ENCODE measurements at places on chromosomes 12 and 14.

DNA sequence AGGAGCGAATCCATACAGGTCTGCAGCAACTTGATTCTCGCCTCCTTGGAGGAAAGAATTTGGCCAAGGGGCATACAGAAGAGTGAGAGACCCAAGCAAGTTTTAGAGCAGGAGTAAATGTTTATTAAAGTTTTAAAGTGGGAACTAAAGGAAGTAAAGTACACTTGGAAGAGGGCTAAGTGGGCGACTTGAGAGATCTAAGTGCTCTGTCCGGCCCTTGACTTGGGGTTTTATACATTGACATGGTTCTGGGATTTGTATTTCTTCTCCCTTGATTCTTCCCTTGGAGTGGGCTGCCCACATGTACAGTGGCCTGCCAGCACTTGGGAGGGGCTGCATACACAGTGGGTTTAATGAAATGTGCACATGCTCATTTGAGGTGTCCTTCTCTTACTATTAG lies 421.2 kb downstream of the TMEM121 start:
- no peak for DNase-seq

DNA sequence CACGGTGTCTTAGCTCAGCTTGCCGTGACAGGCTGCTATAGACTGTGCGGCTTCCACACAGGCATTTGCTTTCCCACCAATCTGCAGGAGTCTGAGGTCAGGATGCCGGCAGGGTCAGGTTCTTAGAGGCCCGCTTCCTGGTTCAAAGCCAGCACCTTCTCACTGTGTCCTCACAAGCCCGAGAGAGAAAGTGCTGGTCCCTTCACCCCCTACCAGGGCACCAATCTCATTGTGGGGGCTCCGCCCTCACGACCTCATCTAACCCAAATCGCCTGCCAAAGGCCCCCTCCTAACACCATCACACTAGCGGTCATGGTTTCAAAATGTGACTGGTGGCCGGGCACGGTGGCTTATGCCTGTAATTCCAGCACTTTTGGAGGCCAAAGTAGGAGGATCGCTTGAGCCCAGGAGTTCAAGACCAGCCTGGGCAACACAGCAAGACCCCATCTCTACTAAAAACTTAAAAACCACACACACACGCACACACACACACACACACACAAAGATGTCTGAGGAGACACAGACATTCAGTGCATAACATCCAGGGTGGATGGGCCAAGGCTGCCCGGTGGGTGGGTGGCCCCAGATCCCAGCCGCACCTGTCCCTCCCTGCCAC lies 26.8 kb downstream of the MMP17 start:
- no peak for DNase-seq

DNA sequence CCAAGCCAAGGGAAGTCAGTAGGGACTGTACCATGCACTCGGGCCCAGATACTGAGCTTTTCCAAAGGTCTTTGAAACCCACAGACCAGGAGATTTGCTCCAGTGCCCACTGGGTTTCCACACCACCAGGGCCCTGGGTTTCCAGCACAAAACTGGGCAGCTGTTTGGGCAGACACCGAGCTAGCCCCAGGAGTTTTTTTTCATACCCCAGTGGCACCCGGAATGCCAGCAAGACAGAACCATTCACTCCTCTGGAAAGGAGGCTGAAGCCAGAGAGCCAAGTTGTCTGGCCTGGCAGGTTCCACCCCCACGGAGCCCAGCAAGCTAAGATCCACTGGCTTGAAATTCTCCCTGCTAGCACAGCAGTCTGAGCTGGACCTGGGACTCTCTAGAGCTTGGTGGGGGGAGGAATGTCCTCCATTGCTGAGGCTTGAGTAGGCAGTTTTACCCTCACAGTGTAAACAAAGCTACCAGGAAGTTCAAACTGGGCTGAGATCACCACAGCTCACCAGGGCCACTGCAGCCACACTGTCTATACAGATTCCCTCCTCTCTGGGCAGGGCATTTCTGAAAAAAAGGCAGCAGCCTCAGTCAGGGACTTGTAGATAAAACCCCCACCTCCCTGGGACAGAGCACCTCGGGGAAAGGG lies 793.7 kb downstream of the RPS29 start:
- no peak for DNase-seq

GRCh38 chr12:52147964-52148463 lies 43.8 kb downstream of the KRT80 start:
- no peak for DNase-seq

GRCh38 chr14:61187196-61187905 lies 93.8 kb downstream of the TMEM30B start:
- no peak for DNase-seq

- DNase-seq = peak; percentile 26
Observed at GRCh38 chr14:33408291-33408690, 469.6 kb downstream of the NPAS3 start.

DNA sequence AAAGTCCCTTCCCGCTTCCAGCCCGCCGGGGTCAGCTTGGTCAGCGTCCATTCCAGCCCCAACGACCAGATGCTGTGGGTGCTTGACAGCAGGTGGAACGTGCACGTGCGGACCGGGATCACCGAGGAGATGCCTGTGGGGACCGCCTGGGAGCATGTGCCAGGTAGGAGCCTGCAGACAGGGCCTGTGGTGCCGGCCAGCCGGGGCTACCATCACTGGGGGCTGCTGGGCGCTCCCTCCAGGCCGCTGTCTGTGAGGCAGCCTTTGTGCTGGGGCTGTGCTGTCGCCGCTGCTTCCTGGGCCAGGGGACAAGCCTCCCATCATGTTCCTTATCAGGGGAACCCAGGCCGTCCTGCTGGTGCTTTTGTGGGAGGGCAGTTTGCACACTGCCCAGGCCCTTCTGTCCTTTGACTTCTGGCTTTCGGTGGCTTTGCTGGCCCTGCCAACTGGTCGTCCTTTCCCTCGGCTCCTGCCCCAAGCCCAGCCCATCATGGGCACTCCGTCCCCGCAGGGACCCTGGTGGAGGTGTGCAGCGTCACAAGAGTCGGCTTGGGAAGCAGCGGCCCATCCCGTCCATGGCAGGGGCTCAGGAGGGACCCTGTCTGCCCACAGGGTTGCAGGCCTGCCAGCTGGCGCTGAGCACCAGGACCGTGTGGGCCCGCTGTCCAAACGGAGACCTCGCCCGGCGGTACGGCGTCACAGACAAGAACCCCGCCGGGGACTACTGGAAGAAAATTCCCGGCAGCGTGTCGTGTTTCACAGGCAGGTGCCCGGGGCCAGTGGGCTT lies 12.4 kb downstream of the ANKRD9 start:
- no peak for DNase-seq

DNA sequence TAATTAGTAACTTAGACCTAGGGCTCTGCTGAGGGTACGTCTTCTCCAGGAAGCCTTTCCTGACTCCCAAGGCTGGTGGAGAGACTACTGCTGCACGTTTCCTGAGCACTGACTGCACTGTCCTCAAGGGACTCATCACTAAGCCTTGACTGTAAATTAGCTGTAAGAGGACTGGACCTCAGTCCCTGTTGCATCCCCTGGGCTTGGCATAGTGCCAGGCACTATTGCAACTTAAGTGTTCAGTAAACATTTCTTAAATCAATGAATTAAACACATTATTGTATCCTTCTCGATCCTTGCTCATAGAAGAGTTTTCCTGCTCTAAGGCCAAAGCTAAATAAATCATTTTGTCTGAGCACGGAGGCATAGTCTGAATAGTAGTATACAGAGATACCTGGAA lies 31.9 kb upstream of the IFNG-AS1 start:
- DNase-seq = no peak

GRCh38 chr14:92848887-92849286 lies 54.8 kb downstream of the GOLGA5 start:
- no peak for DNase-seq

- DNase-seq = no peak
Observed at GRCh38 chr12:58961906-58962305, 41.6 kb upstream of the LRIG3 start.

- peak; percentile 28 for DNase-seq
Observed at GRCh38 chr12:56836317-56836716, 73.2 kb downstream of the HSD17B6 start.
